ENCODE measurements at places on chromosomes 2 and 18. TPM values are rescaled to one million over a fixed set of nuclear protein-coding genes. Genes with fewer than 3 reads are reported as not detected.

The LAPTM4A gene
- total RNA-seq, result 250 TPM

The LRRTM1 gene
- total RNA-seq, result not detected

The OSBPL1A gene
- total RNA-seq, result 19.4 TPM

The MYOM1 gene
- total RNA-seq, result 0.30 TPM

The LAMA1 gene
- 0.06 TPM for total RNA-seq

The DYNAP gene
- total RNA-seq, result not detected

The TMEM17 gene
- total RNA-seq, result 4.6 TPM

The CYP27C1 gene
- 4.7 TPM for total RNA-seq

The CGREF1 gene
- 7.8 TPM for total RNA-seq

The REG3G gene
- total RNA-seq, result not detected

The IL37 gene
- total RNA-seq, result not detected

The TMEM200C gene
- total RNA-seq, result not detected

The VAMP5 gene
- total RNA-seq, result not detected

The PRSS56 gene
- 0.21 TPM for total RNA-seq

The XPO1 gene
- 124 TPM for total RNA-seq

The GPR45 gene
- total RNA-seq, result not detected

The PROKR1 gene
- not detected for total RNA-seq

The NR4A2 gene
- 3.0 TPM for total RNA-seq

The CERKL gene
- total RNA-seq, result 0.15 TPM

The SLC38A11 gene
- not detected for total RNA-seq

The DQX1 gene
- 0.10 TPM for total RNA-seq

The RPRM gene
- not detected for total RNA-seq

The TDRD15 gene
- not detected for total RNA-seq

The GPATCH11 gene
- 9.6 TPM for total RNA-seq

The VIL1 gene
- 0.20 TPM for total RNA-seq

The GPBAR1 gene
- total RNA-seq, result 0.31 TPM

The MYCN gene
- not detected for total RNA-seq

The LONRF2 gene
- total RNA-seq, result 2.6 TPM

The OSR1 gene
- total RNA-seq, result 6.6 TPM

The MBD5 gene
- 5.2 TPM for total RNA-seq

The RELCH gene
- total RNA-seq, result 11.7 TPM

The TBC1D8 gene
- total RNA-seq, result 87.0 TPM

The CFC1 gene
- total RNA-seq, result not detected

The BMP10 gene
- not detected for total RNA-seq

The RTP5 gene
- total RNA-seq, result not detected

The TTR gene
- total RNA-seq, result not detected

The NDUFB3 gene
- total RNA-seq, result 141 TPM

The POTEE gene
- 0.04 TPM for total RNA-seq

The RUFY4 gene
- not detected for total RNA-seq

The RBM44 gene
- total RNA-seq, result 0.23 TPM

The LYPD1 gene
- total RNA-seq, result 15.2 TPM

The PTPN2 gene
- total RNA-seq, result 18.2 TPM

The AP1S3 gene
- 32.8 TPM for total RNA-seq

The OTOS gene
- total RNA-seq, result not detected

The CEBPZOS gene
- 40.4 TPM for total RNA-seq
